ENCODE measurements at places on chromosomes 6 and 20. TPM values are rescaled to one million over a fixed set of nuclear protein-coding genes. Genes with fewer than 3 reads are reported as not detected.

GRCh38 chr6:47016909-47017308 is 25.2 kb downstream of the ADGRF1 start:
- DNase-seq, result no peak
- H3K27me3 ChIP-seq, result no peaks in the 10 kb centered on the region
- H3K27ac ChIP-seq, result no peak overlapping the region

DNA sequence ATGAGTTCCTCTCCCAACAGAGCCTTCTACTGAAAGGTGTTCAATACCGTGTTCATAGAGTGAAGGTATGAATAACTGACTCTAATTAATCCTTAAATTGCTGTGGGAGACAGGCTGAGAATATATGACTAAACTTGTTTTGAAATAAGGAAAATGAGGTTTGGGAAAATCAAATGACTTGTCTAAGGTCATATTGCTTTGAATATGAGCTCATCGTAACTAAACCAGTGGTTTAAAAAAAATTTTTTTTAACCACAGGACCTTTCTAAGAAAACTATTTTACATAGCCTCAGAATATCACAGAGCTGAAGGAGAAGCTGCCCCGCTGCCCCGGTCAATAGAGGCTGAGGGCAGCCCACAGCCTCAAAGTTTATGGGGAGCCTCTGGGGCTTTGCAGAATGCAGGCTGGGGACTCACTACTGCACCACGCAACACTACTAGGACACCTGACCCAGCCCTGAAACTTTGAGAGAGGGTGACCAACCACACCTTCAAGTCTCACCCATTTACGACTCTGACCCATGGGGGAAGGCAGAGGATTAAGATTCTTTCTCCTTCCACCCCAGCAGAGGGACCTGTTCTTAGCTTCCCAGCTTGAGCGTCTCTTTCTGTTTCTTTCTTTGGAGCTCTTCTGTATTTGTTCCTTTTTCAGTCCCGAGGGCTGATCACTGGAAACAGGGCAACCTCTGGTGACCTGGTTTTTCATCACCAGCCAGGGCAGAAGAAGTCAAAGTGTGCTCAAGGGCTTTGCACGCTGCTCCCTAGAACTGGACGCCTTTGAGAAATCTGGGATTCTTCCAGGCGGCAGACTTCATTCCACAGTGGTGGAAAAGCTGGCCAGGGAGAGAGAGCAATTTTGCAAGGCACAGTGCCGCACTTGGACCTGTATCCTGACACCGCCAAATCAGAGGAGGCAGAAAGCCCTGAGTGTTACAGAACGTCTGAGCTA is 220.2 kb downstream of the ATXN1 start:
- H3K36me3 ChIP-seq, result no peaks in the 10 kb centered on the region
- H3K4me1 ChIP-seq, result peaks cover 4% of the 10 kb centered on the region
- no peak overlapping the region for H3K4me3 ChIP-seq
- no peak overlapping the region for H3K27ac ChIP-seq

DNA sequence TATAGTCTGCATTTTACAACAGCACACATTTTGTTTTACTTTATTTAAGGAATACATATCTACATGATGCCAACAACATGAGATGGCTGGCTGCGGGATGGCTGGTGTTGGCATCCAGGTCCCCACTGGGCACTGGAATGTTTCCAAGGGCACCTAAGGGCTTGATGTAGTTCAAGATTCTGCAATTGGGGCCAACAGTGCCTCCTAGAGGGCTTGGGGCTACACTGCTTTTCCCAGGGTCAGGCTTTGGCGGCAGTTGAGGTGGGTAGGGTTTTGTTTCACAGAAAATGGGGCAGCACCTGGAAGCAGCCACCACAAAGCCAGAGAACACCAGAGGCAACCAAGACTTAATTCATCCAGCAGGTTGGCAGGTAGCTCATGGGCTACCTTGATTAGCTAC is 202.2 kb upstream of the PRND start:
- H3K36me3 ChIP-seq, result no peaks in the 10 kb centered on the region
- H3K27ac ChIP-seq, result no peak overlapping the region
- no peaks in the 10 kb centered on the region for H3K4me1 ChIP-seq
- no peak for DNase-seq
- no peaks in the 10 kb centered on the region for H3K27me3 ChIP-seq

GRCh38 chr6:134437376-134437775 is 119.5 kb upstream of the SGK1 start:
- peak overlapping the region; percentile 94 for H3K27ac ChIP-seq
- peaks cover 8% of the 10 kb centered on the region for H3K4me1 ChIP-seq
- H3K4me3 ChIP-seq, result no peak overlapping the region

DNA sequence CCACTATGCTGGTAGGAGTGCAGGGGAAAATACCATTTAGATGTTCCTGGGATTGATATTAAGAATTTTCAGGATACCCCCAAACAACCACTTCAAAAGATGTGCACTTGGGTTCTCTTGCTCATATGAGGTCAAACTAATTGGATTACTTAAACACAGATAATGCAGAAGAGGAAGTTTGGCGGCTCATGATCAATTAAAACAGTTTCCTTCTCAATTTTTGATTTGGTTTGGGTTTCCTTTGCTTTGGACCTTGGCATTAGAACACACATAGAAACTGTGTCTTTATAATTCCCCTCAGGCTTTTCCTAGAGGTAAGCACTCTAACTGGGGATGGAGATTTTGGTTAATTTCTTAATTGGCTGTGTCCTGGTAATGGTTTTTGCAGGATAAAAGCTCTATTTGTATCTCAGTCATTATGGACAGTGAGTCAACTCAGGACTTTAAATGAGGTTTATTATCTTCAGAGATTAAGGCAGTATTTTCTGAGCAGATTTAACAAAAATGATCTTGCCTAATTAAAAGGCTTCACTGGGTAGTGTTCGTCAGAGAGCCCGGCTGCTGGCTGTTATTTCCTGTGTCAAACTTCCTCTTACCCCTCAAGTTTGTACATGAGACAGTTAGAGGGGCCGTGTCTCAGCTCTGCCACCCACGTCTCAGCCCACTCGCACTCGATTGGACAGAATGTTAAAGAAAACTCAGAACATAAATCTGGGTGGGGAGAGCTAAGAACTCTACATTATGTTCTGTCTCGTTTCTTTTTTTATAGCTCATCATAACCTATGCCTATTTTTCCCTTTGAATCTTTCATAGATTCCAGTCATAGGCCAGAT is 50.3 kb upstream of the PREP start:
- no peaks in the 10 kb centered on the region for H3K4me1 ChIP-seq
- no peak overlapping the region for H3K27ac ChIP-seq
- DNase-seq, result no peak
- no peaks in the 10 kb centered on the region for H3K27me3 ChIP-seq
- no peak overlapping the region for H3K4me3 ChIP-seq
- H3K36me3 ChIP-seq, result no peaks in the 10 kb centered on the region

DNA sequence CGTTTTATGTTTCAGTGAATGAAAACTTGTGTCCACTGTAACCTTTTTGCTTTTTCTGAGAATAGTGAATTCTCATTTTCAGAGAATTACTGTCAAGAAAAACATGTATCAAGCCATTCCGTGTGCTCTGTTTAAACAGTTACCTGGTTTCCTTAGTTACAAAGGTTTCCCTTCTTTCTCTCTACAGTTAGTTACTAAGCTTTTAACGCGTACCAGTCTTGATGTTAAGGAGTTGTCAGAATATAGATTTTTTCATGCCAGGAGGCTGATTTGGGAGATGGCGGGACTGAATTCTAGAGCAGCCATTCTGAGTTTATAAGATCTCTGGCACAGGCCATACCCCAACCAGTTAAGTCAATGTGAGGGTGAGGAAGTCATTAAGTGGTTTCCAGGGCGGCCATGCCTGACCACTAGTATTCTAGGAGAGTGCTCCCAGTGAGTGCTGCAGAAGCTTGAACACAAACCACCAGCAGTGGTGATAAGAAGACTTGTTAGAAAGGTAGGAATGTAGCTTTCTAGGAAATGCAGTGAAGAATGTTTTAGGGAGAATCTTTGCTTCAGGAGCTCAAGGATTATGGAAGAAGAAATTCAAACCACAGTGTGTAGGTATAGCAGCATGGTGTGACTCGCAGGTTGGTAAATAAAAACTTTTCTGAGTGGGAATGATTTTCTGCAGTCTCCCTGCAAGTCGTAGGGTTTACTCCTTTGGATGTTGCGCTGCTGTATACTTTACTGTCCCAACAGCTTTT is 112.9 kb downstream of the JARID2 start:
- peak; percentile 83 for DNase-seq
- no peaks in the 10 kb centered on the region for H3K4me1 ChIP-seq
- H3K27ac ChIP-seq, result no peak overlapping the region
- H3K27me3 ChIP-seq, result no peaks in the 10 kb centered on the region
- H3K4me3 ChIP-seq, result no peak overlapping the region

- no peaks in the 10 kb centered on the region for H3K27me3 ChIP-seq
- no peak overlapping the region for H3K4me3 ChIP-seq
- no peak overlapping the region for H3K27ac ChIP-seq
- no peak for DNase-seq
Measured at GRCh38 chr6:109514946-109515345, 31.9 kb upstream of the ZBTB24 start.

GRCh38 chr20:45345104-45345936 is 2.9 kb downstream of the SDC4 start:
- peaks cover 34% of the 10 kb centered on the region for H3K4me1 ChIP-seq
- H3K36me3 ChIP-seq, result peaks cover 11% of the 10 kb centered on the region
- H3K4me3 ChIP-seq, result peak overlapping the region; percentile 97
- peak overlapping the region; percentile 83 for H3K27ac ChIP-seq
- DNase-seq, result no peak
- no peaks in the 10 kb centered on the region for H3K27me3 ChIP-seq

DNA sequence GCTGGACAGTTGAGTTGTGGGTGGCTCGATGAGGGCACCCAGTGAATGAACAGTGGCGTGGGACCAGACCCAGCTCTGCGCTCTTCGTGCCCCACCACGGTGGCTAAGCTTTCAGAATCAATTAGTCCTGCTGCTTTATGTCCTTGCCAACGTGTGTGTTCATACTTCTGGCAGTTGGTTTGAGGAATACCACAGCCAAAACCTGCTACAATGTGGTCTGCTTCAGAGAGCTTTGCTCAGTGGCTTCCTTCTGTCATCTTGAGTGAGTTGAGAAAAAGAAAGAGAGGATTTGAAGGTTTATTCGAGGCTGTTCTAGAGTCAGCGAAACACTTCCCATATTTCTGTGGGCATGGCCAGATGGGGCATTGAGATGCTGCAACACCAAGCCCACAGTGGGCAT is 39.5 kb upstream of the SLC22A2 start:
- no peaks in the 10 kb centered on the region for H3K36me3 ChIP-seq
- DNase-seq, result no peak
- H3K4me1 ChIP-seq, result no peaks in the 10 kb centered on the region
- H3K4me3 ChIP-seq, result no peak overlapping the region
- H3K27me3 ChIP-seq, result no peaks in the 10 kb centered on the region

GRCh38 chr20:9578594-9578993 is 64.2 kb downstream of the LAMP5 start:
- H3K4me3 ChIP-seq, result no peak overlapping the region
- no peak for DNase-seq
- H3K4me1 ChIP-seq, result no peaks in the 10 kb centered on the region
- H3K36me3 ChIP-seq, result no peaks in the 10 kb centered on the region

GRCh38 chr6:106372838-106373501 is 12.5 kb downstream of the CRYBG1 start:
- H3K27ac ChIP-seq, result no peak overlapping the region
- H3K27me3 ChIP-seq, result no peaks in the 10 kb centered on the region
- no peak overlapping the region for H3K4me3 ChIP-seq
- DNase-seq, result no peak
- H3K36me3 ChIP-seq, result no peaks in the 10 kb centered on the region

DNA sequence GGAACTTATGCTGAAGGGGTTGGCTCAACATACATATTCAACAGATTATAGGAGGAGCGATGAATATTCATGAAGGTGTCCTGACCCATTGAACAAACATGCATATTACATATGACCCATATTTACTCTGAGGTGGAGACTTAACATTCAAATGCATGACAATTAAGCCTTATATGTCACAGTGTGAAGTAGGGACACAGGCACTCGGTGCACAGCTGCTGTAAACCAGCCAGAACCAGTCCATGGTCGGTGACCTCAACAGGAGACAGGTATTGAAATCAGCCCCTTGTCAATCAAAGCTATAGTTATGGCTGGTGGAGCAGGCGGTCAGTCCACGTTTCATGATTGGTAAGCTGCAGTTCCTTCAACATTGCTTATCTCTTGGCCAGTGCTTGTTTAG is 347.3 kb downstream of the THBS2 start:
- H3K27ac ChIP-seq, result no peak overlapping the region
- no peaks in the 10 kb centered on the region for H3K27me3 ChIP-seq
- no peaks in the 10 kb centered on the region for H3K4me1 ChIP-seq
- no peak overlapping the region for H3K4me3 ChIP-seq

DNA sequence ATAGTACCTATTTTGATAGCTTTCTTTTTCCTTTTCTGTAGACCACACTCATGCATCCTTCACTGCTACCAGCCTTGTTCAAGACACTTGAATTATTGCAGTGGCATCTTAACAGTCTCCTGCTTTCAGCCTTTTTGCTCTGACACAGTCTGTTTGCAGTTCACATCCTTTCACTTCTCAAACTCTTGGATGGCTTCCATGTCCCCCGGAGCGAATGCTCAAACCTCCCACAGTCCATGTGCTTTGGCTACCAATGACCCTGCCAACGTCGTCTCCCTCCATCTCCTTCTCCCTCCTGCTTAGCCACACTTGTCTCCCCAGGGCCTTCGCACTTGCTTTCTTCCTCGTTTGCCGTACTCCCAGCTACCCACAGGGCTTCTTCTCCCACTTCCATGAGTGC is 270.0 kb upstream of the ZFP64 start:
- no peaks in the 10 kb centered on the region for H3K27me3 ChIP-seq
- no peaks in the 10 kb centered on the region for H3K36me3 ChIP-seq
- H3K27ac ChIP-seq, result no peak overlapping the region
- H3K4me1 ChIP-seq, result no peaks in the 10 kb centered on the region
- no peak overlapping the region for H3K4me3 ChIP-seq
- no peak for DNase-seq

GRCh38 chr6:112938650-112939049 is 591.5 kb downstream of the RFPL4B start:
- DNase-seq, result no peak
- no peak overlapping the region for H3K27ac ChIP-seq
- H3K4me1 ChIP-seq, result peaks cover 7% of the 10 kb centered on the region
- H3K4me3 ChIP-seq, result no peak overlapping the region
- no peaks in the 10 kb centered on the region for H3K36me3 ChIP-seq

GRCh38 chr6:168404560-168404959 is 36.4 kb upstream of the SMOC2 start:
- no peak overlapping the region for H3K4me3 ChIP-seq
- no peak overlapping the region for H3K27ac ChIP-seq
- no peaks in the 10 kb centered on the region for H3K36me3 ChIP-seq
- no peak for DNase-seq
- H3K27me3 ChIP-seq, result no peaks in the 10 kb centered on the region

- peaks cover 7% of the 10 kb centered on the region for H3K4me1 ChIP-seq
- no peak overlapping the region for H3K27ac ChIP-seq
- DNase-seq, result peak; percentile 67
- H3K27me3 ChIP-seq, result no peaks in the 10 kb centered on the region
- H3K4me3 ChIP-seq, result no peak overlapping the region
Measured at GRCh38 chr6:154474648-154475428, 35.6 kb downstream of the CNKSR3 start.

BFSP1 gene
- total RNA-seq, result 2.3 TPM

ACTL10 gene
- total RNA-seq, result 2.0 TPM

BICRAL gene
- 6.9 TPM for total RNA-seq

MCCD1 gene
- not detected for total RNA-seq

FLRT3 gene
- 5.1 TPM for total RNA-seq

NANP gene
- 9.5 TPM for total RNA-seq

CDH22 gene
- total RNA-seq, result not detected

SCRT2 gene
- not detected for total RNA-seq

LTB gene
- total RNA-seq, result not detected

PFDN6 gene
- total RNA-seq, result 43.1 TPM

TNNC2 gene
- total RNA-seq, result 1.3 TPM

Data from fibroblast of lung (primary cell).